Iris pigment epithelial cell (primary cell): ENCODE measurements at places on chromosomes 1 and 21.

DNA sequence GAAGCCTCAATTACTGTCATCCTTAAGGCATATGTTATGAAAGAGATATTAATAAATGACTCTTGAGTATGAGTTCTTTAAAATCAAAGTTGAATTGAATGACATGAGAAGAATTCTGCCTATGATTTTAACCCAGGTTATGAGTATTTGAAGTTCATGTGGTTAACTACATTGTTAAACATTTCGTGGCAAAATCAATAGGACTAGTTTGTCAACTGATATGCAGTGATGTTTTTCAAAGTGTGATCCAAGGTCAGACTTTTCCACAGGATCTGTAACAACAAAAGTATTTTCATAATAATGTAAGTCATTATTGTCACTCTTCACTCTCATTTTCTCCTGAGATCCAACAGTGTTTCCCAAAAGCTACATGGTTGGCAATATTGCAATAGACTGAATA lies 189.5 kb downstream of the DENND1B start:
- DNase-seq = no peak

DNA sequence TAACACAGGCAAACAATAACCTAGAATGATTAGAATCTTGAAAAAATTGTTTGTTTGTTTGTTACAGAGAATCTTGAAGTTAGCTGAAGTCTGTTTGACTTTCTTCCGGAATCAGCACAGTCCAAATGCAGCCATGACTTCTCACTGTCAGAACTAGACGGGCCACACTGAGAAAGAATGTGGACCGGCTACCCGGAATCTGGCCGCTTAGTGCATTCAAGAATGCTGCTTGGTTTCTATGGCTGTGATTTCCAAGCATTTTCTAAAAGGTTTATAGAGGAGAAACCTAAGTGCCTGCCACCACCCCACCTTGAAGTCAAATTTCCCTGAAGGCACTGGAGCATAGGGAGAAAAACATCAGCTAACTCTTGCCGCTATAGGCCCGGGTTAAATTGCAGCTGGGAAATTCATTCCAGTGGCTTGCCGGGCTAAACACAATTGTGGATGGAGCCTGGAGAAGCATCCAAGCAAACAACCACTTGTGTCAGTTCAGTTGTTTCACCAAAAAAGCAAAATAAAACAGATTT lies 231.1 kb downstream of the DISC1 start:
- DNase-seq = no peak

- no peak for DNase-seq
These were observed 441.0 kb downstream of the PTPRU start for GRCh38 chr1:29677028-29678024.

- peak; percentile 62 for DNase-seq
These were observed 5.7 kb upstream of the PLPP3 start for GRCh38 chr1:56584910-56585528.

- DNase-seq = no peak
These were observed 16.1 kb upstream of the LYST start for GRCh38 chr1:235882816-235883215.

DNA sequence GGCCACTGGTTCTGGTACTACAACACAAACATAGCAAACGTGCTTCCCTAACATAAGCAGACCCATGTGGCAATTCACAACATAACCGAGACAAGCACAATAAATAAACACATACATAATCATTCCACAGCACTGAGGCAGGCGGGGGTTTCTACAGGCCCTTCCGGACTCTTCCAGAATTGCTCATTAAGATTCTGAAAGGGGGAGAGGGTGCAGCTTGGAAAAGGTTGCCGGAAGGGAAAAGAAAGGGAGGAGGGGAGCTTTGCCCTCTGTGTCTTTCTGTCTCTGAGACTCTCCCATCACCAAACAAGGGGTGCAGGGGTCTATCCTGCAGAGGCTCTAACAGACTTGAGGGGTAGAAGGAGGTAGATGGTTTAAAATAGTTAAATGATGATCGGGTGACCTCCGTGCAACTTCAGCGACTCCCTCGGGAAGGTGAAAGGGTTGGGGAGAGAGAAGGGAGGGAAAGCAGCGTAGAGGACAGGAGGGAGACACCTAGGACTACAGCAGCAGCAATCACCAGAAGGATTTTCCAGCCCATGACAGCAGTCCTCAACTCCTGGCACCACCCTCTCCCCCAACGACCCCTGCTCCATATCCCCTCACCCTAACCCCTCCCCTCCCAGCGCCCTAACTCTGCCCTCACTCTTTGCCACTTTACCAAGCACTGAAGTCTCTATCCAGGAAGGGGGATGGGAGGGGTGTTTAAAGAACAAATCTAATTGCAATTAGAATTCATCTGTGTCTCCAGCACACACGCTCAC lies 365.5 kb upstream of the ESRRG start:
- DNase-seq = peak; percentile 35

DNA sequence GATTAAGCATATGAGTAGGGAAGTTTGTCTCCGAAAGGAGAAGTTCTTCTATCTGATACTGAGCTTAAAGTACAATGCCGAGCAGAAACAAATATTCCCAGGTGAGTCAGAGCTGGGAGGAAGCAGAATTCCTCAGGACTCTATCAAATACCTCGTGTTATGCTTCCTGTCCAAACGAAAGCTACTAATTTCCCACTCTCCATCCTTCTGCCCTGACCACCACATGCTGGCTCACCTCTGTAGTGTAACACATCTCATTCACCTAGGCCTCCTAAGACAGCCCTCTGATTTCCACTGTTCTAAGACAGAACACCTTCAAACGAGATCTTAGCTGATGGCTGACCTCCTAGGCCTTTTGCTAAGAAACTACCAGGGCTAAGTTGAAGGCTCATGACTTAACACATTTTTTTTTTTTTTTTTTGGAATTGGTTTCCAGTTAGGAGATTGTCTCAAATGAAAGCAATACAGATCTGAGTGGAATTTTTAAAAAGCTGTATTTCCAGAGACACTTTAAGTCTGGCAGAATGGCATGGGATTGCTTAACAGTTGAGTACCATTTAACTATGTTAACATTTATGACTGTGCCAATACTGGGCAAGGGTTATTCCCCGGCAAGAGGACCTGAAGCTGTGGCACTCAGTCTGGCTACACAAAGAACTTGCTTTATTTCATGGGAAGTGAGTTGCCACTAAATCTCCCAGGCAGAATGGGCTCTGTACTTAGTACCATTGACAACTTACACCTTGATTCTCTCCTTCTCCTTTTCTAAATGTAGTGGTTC lies 583.4 kb downstream of the DPYD start:
- DNase-seq = no peak

DNA sequence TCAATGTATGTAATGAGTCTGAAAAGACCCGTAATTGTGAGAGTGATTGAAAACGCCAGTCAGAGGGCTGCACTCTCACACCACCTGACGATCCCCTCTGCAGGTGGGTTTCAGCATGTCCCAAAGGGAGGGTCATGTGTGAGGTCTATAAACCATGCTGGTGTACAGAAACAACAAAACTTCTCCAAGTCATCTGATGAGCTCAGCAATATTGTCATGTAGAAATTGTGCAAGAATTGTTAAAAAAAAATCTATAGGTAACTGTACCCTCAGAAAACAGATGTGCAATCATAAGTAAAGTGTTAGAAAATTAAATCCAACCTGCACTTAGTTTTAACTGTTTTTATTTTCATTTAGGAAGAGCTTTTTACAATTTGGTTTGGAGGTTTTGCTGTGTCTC lies 152.5 kb downstream of the PCBP3 start:
- no peak for DNase-seq

- no peak for DNase-seq
These were observed 194.0 kb upstream of the PLXNA2 start for GRCh38 chr1:208438112-208438699.

- DNase-seq = no peak
These were observed 13.5 kb downstream of the TFF2 start for GRCh38 chr21:42337276-42337675.

DNA sequence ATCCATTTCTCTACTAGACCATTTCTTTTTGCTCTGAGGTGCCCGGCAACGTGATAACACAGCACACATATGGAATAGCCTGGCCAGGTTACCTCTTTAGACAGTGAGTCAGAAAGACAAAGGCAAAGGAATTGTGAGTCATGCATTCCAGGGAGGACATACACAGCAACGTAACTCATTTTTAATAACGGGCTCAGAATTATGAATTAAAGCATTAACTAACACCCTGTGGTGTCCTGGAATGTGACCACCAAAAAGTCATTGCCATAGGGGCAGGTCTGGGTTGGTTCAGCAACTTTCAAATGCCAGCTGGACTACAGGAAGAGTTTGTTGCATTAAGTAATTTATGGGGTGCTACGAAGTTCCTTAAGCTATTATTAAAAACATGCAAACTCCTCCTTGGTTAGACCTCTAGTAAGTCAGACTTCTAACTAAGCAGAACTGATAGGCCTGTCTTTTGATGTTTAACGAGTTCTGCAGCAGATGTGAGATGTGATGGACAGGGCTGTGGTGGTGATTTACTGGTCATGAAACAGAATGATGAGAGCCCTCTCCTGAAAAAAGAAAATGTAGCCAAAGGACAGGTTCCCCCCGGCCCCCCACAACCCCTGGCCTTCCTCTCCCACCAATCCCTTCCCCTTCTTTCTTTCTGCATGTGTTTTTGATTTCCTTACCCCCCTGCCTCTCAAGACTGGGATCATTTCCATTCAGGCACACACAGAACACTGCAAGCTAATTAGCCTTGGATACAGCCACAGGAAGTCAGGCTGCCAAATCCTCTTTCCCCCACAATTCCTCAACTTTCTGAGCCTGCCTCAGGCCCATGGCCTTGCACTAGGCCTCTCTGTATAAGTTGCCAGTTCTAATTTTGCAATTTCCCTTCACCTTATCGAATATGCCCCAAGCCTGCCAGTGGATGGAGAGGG lies 88.9 kb upstream of the HAO2 start:
- DNase-seq = peak; percentile 94

DNA sequence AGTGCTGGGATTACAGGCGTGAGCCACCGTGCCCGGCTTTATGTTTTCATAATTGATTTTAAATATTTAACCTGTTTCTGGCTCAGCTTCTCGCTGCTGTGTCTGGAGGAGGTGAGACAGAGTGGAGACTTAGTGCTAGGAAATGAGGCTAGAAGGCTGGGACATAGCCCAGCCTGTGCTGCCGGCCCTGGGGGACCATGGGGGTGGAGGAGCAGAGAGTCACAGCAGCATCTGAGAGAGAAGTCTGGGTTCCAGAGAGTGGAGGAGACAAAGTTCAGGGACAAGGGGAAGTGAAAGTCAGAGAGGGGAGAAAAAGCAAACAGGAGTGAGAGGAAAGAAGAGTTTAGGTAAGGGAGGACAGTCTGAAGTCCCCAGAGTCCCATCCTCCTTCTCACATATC lies 71.9 kb downstream of the LHX9 start:
- no peak for DNase-seq

- peak; percentile 49 for DNase-seq
These were observed 136.7 kb upstream of the RAVER2 start for GRCh38 chr1:64608005-64608650.

- no peak for DNase-seq
These were observed 15.3 kb downstream of the RSPH1 start for GRCh38 chr21:42480736-42481135.

GRCh38 chr1:65581119-65581518 lies 160.7 kb downstream of the LEPR start:
- DNase-seq = peak; percentile 23

- DNase-seq = peak; percentile 0
These were observed at the start of gene GRIK1 for GRCh38 chr21:29939924-29940275. TSS of gene GRIK1 (minus strand) at chr21:29939996.

GRCh38 chr1:184379111-184379752 lies 7.6 kb upstream of the C1orf21 start:
- DNase-seq = no peak

- DNase-seq = no peak
These were observed 6.5 kb upstream of the SEMA4A start for GRCh38 chr1:156146769-156147405.

DNA sequence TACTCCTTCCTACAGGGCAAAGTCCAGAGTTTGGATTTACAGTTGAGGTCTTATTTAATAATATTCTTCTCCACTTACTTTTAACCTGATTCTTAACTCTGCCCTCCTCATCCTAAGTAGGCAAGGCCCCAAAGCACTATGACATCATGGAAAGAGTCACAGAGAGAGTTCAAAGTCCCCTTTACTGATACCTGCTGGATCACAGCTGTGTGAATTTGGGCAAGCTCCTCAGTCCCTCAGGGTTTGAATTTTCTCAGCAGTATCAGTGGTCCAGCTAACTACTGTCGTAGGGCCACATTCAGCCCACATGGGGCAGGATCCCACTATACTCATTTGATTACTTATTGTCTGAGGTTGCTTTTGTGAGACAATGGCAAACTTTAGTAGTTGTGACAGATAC lies 16.0 kb downstream of the TYW3 start:
- no peak for DNase-seq
